ENCODE measurements at places on chromosomes 16 and 17. TPM values are rescaled to one million over a fixed set of nuclear protein-coding genes. Genes with fewer than 3 reads are reported as not detected.
A peak's percentile ranks its signal among the peaks of the same experiment; 100 is the strongest.

Gene SCARF1
- 9.9 TPM for polyA plus RNA-seq

DNA sequence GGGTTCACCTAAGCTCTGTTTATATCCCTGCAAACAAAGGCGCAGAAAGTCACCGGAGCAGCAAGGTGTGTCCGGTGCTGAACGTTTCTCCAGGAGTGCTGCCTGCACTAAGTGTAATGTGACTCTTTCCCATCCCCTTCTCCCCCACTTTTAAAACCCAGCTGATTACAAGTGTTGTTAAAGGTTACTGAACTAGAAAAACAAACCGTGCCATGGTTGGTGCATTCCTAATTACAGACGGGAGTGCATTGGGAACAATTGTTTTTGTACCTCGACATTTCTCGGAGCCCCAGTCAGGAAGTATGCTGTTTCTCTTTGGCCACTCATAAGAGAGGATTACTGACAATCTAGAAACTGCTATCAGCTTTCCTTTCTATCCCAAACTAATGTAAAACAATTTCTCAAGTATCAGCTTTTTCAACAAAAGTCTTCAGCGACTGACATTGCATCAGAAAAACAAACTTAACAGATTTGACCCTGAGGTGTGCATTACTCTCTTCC is 441.0 kb upstream of the SALL1 start:
- peak; percentile 90 for DNase-seq

GRCh38 chr17:63772801-63773271 is 561 bp downstream of the CCDC47 start:
- peak; percentile 17 for DNase-seq

- DNase-seq = no peak
Observed at GRCh38 chr17:44922746-44923470, 7.6 kb upstream of the GFAP start.

DNA sequence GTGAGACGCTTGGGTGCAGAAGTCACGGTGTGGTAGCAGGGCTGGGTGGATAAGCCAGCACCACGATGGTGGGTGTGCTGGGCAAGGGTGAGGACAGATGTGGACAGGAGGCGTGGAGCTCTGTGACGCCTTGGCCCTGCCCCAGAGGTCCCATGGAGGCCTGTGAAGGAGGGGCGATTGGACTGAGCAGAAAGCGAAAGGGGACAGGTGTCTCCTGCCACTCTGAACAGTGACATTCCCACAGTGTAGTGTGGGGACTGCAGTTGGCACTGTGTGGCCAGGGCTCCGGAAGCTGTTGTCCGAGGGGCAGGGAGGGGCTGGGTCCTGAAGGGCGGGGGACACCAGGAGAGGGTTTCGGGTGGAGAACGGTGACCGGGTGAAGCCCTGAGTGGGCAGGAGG is 7.3 kb downstream of the TBC1D24 start:
- no peak for DNase-seq

Gene HSD11B2
- polyA plus RNA-seq = 44.9 TPM

DNA sequence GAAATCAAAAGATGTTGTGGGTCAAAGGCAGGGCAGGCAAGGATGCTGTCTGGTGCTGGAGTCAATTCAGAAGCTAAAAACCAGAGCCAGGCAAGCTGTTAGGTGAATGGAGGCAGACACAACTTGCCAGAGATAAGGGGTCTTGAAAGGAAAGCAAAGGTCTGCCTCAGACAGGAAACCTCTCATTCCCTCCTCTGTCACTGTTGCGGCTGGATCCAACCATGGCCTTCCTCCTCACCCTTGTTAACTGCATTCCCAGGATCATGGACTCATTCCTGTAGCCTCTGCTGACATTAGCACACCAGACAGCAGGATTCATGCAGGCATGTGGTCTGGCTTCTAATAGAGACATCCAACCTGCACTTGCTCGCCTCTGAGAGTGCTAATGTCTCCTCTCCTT is 186.7 kb upstream of the HS3ST3A1 start:
- DNase-seq = no peak

DNA sequence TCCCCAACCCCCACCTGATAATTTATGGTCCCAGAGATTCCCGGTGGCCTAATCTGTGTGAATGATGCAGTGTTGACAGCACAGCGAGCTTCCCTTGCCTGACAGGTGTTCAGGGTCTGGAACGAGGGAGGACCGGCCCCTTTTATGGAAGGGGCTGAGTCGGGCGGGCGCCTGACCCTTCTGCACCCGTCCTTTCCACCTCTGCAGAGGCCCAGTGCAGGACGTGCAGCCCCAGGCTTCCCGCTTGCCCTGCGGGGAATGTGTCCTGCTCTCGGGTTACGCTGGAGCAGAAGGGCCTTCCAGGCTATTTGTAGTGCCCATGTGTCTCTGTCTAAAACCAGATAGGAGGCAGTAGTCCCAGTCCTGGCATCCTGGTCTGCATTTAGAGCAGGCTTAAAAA is 16.2 kb downstream of the SMTNL2 start:
- no peak for DNase-seq

DNA sequence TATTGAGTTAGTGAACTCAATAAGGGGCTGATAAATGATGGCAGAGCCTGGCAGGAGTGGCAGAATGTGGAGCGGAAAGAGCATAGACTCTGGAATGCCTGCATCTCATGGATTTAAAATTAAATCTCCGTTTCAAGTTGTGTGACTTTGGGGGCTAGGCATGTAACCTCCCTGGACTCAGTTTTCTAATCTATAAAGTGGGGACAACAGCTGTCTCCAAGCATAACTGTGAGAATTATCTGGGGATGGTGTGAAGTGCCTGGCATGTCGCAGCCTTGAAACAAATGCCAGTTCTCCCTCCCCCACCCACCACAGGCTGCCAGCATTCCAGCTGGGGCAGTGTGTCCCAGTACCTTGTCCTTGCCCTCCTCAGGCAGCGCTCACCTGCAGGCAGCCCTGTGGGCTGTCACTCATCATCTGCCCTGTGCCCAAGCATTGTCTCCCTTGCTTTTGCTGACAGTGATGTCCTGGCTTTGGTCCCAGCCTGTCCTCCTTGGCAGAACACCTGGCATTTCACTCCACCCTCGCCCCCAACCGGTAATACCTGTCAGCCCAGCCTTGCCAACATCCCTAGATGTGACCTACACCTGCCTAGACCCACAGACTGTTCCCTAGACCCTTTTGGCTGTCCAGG is 129.6 kb downstream of the MRM1 start:
- DNase-seq = no peak

Gene KRTAP2-1
- not detected for polyA plus RNA-seq

Gene WRAP53
- polyA plus RNA-seq = 15.3 TPM

Gene TBX6
- 1.5 TPM for polyA plus RNA-seq

GRCh38 chr16:11168386-11169051 is 87.5 kb downstream of the SOCS1 start:
- no peak for DNase-seq

DNA sequence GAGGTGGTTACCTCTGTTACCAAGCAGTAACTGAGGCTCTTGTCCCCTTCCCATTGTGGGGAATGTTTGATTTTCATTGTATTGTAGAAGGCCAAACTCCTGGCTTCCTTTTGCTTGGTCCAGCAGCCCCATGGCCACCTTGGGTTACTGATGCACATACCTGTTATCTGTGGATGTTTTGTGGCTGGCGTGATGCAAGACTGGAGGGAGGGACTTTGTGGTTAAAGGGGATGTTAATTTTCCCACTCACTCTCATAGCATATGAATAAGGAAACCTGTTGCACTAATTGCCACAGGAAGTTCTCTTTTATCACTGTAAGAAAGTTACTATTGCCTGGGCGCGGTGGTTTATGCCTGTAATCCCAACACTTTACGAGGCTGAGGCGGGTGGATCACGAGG is 168.6 kb upstream of the HS3ST4 start:
- DNase-seq = no peak

DNA sequence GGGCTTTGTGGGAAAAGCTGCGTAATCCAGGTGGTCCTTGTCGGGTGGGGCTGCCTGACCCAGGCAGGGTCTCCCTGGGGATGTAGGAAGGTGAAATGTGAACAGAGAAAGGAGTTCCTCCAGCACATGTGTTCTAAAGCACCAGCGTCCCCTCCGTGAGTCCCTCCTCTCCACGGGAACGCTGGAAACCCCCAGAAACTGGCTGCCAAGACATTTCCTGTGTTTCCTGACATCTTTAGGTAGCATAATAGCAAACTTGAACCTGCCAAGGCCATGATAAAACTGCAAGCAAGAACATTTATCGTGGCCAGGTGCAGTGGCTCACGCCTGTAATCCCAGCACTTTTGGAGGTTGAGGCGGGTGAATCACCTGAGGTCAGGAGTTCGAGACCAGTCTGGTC is 12.6 kb upstream of the PYDC1 start:
- DNase-seq = no peak

Gene KANSL1
- 75.6 TPM for polyA plus RNA-seq

DNA sequence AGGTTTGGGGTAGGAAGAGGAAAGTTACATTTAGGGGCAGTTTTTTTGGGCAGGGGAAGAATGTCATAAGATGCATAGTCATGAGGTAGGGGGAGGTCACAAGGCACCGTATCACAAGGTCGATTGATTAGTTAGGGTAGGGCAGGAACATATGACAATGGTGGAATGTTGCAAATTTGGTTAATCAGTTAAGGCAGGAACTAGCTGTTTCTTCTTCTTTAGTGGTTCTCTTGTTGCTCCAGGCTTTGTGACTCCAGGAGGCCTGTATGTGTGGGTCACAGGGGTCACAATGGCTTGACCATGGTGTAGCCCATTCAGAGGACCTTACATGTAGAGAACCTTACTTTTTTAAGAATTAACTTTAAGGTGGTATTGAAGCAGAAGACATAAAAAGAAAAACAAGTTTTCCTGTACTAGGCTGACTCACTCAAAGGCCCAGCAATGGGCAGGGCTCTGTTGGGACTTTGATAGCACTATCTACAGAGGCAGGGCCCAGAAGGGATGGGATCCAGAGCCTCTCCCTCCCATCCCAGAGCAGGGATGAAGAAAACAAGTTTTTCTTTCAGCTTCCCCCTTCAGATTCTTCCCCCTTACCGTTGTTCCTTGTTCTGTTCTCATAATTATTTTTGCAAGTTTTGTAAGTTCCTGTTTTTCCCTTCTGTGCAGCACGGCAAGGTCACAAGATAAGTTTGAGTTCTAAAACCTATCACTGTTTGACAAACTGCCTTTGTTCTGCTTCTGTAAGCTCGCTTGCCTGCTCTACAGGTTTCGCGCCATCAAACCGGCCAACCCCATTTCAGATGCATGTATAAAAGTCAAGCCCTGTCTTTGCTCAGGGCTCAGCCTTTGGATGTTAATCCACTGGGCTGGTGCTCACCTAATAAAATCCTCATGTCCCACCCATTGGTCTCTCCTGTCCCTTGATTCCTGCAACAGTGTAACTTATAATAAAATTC is 45.8 kb upstream of the ATF7IP2 start:
- no peak for DNase-seq

Gene SRSF1
- 358 TPM for polyA plus RNA-seq

Measured in renal pelvis (tissue), 12 donors.